ENCODE measurements at places on chromosomes 1 and 21.
A peak's percentile ranks its signal among the peaks of the same experiment; 100 is the strongest.

GRCh38 chr1:109273570-109274288 lies 9.2 kb downstream of the PSRC1 start:
- no peak for DNase-seq

- no peak for DNase-seq
These were observed 298.3 kb downstream of the MATN1 start for GRCh38 chr1:30425046-30425445.

DNA sequence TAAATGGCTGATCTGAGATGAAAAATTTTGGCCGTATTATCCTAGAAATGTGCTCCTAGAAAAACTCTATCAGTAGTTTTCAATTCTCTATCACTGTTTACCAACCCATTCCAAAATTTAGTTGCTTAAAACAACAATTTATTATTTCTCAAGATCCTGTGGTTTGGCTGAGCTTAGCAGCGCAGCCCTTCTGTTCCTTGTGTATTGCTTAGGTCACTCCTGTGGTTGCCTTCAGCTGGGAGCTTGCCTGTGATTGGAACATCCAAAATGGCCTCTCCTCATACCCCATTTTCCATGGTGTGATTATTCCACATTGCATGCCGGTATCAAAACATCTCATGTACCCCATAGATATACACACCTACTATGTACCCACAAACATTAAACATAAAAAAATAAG lies 22.8 kb upstream of the STUM start:
- no peak for DNase-seq

DNA sequence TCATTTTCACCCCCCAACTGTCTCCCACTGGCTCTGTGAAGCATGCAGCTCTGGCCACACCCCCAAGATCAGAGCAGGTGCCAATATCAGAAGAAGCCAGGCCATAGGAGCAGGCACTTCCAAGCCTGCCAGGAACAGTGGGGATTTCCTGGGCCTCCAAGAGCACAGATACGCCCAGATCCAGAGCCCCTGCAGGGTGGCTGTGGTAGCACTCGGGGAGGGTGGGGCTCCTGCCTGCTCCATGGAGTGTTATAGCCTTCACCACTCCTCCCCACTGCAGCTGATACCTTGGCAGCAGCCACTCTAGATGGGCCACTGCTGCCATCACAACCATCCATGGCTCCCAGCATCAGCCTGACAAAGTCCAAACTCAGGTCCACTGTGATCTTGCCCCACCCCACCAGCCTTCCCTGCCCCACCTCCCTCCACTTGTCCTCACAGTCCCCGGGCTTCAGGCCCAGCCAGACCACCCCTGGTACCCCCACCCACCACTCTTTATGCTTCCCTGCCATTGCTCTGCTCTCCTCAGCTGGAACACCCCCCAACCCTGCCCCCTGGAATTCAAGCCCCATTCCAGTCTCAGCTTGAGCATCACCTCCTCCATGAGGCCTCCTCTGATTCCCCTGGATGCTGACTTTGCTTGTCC lies 448.3 kb downstream of the MATN1 start:
- no peak for DNase-seq

- peak; percentile 89 for DNase-seq
These were observed 6.0 kb downstream of the FCRLB start for GRCh38 chr1:161727256-161727924.

GRCh38 chr1:25255706-25256577 lies 8.7 kb upstream of the RSRP1 start:
- no peak for DNase-seq

DNA sequence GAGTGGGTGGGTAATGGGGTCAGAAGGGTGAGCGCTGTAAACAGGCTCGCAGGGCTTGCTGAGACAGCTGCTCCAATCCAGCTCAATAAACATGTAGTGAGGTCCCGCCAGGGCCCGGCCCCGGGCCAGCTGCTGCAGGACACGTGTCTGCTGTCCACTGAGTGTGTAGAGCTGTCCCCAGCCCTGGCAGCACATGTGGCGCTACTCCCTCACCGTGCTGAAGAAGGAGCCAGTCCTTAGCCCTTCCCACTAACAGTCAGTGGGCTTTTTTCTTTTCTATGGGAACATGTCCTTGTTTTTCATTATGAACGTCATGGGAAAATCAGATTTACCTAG lies 78.9 kb upstream of the C1orf174 start:
- no peak for DNase-seq

- no peak for DNase-seq
These were observed 44.3 kb upstream of the SYT14 start for GRCh38 chr1:209893751-209894150.

- no peak for DNase-seq
These were observed 48.5 kb downstream of the CELF3 start for GRCh38 chr1:151668090-151668489.

DNA sequence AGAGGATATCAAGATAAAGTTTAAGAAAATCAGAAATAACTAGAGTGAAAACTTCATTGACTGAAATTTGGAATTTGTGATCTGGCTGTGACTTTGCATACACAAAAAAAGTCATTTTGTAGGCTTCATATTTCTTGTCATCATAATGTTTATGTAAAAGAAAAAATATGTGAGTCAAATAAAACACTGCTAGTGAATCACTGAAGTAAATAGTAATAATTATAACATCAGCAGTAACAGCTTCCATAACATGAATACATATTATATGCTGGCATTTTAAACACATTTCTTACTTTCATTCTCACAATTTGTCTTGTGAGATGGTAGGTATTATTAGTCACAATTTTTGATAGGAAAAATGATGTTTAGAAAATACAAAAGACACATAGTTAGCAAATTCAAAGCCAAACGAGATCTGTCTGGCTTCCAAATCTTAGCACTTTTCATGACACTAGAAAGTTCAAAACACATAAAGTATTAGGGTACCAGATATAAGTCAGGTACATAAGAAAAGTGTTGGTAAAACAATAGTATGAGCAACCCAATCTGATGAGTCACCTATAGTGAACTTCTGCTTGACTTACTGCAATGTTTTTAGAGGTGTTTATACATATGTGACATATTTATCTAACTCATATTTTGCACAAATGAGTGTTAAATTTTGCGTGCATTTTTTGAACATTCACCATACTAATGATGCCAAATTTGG lies 241.0 kb upstream of the SNX7 start:
- DNase-seq = no peak

GRCh38 chr1:11731691-11732283 lies 4.1 kb upstream of the AGTRAP start:
- peak; percentile 87 for DNase-seq

DNA sequence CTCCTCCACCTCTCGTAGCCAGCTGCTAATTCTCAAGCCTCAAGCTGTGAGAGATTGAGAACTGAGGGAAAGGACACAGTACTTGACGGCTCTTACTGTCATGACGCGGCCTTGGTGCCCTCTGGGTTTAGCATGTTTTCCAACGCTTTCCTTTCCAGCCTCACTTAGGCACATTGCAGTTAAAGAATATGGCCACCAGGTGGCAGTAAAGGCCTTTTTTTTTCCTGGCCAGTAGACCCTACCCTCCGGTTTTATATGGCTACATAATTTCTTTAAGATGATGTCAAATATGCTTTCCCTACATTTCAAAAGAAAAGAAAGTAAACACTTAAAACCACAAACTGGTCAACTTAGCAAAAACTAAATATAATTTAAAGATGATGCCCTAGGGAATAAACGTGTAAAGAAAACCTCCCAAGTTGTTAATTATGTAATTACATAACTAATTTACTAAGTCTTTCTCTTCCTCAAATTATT lies 56.8 kb upstream of the PRDX6 start:
- peak; percentile 88 for DNase-seq

DNA sequence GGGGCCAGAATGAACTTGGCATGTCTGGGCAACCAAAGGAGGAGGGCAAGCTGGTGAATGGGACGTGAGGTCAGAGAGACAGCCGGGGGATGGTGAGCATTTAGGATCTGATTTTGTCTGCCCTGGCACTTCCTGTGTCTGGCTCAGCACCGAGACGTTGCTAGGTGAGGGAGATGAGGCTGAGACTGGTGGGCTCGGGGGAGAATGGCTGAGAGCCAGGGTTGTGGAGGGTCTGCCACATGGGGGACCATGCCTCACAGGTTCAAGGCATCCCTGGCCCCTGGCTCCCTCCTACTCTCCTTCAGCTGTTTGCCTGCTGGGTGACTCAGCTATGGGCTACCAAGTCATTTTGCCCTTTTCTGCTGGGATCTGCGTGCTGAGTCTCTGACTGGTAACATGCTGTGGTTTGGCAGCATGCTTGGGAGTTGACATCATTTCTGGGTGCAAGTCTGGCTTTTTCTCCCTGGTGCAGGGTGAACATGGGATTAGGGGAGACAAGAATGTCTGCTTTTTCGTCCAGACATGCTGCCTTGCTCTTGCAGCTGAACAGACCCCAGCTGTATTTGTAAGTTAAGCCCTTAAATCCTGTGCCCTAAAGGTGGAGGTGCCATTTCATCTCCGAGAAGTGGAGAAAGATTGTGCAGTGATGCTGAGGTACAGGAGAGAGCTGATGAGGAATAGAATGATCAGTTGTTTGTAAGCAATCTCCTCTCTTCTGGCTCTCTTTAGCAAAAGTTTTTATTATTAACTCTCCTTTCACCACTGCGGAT lies 17.6 kb downstream of the GALNT2 start:
- peak; percentile 99 for DNase-seq

- no peak for DNase-seq
These were observed 88.3 kb upstream of the TMEM51 start for GRCh38 chr1:15065291-15065690.

- DNase-seq = no peak
These were observed 69.5 kb downstream of the FHAD1 start for GRCh38 chr1:15316510-15316909.

- peak; percentile 28 for DNase-seq
These were observed 78.9 kb downstream of the RAP1GAP start for GRCh38 chr1:21590126-21590880.

GRCh38 chr1:25757151-25757845 lies 42.7 kb upstream of the SELENON start:
- no peak for DNase-seq

DNA sequence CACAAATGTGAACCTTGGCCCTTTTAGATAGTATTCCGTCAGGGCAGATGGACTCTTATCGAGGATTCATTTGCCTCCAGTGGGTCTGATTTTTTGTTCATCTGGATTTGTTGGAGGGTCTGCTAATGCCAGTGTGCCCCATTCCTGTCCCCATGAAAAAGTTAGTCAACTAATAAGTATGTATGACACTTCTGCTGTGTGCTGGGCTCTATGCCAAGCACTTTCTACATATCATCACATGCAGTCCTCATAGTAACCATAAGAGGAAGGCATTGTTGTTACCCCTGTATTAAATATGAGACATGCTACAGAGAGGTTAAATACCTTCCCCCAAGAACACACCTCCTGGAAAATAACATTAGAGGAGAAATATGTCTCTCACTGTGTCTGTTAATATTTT lies 46.6 kb upstream of the MAB21L3 start:
- peak; percentile 30 for DNase-seq

DNA sequence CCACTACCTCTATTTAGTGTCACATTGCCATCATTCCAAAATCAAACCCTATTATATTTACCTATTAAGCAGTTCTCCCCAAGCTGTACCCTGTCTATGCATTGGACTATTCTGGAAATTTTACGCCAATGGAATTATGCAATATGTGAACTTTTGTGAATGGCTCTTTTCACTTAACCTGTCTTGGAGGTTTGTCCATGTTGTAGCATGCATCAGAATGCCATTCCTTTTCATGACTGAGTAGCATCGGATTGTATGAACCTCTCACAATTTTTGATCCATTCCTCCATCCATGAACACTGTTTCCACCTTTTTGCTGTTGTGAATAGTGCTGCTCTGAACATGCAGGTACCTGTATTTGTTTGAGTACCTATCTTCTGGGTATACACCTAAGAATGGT lies 33.7 kb downstream of the FAM163A start:
- no peak for DNase-seq

- no peak for DNase-seq
These were observed 711.1 kb upstream of the CHRM3 start for GRCh38 chr1:238675221-238675620.

- no peak for DNase-seq
These were observed 103.0 kb downstream of the KCNJ15 start for GRCh38 chr21:38359835-38360234.

DNA sequence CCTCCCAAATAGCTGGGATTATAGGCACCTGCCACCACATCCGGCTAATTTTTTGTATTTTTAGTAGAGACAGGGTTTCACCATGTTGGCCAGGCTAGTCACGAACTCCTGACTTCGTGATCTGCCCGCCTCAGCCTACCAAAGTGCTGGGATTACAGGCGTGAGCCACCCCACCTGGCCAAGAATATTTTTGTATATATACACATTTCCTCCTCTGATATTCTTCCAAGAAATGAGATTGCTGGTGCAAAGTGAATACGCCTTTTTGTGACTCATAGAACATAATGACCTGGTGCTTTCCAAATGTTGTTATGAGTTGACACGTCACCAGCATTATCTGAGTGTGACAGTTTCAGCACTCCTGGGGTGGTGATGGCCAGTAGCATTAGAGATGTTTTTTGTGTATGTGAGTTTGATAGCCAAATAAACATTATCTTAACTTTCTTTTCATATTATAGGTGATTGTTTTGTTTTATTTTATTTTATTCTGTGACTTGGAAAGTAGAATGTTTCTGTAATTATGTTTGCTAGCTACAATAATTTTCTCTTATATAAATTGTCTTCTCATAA lies 54.9 kb downstream of the KCNK1 start:
- DNase-seq = no peak

DNA sequence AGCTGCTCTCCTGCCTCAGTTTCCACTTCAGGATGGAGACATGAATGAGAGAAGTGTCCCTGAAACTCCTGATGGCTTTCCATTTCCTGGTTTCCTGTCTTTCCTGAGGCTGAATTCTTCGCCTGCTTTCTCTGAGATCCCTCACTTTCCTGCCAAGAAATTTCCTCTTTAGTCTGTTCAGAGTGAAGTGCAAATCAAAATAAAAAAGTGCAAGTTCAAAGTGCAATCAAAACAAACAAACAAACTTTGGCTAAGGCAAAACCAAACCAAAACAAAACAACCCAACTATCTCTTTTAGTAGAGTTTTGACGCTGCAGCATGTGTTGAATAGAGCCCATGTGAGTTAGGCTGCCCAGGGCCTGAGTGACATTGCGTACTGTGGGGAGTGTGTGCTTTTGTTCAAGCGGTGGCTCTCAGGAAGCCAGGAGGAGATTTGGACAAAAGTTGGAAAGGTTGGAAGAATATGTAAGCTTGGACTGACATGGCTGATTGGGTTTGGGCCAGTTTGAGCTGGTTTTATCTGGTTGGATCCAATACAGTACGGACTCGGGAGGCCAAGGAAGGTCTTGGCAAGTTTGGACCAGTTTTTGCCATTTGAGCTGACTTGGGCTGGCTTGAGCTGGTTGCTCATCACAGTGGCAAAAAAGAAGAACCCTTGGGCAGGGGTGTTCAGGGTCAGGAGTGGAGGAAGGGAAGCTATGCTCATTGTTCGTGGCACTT lies 61.1 kb upstream of the TINAGL1 start:
- DNase-seq = no peak

DNA sequence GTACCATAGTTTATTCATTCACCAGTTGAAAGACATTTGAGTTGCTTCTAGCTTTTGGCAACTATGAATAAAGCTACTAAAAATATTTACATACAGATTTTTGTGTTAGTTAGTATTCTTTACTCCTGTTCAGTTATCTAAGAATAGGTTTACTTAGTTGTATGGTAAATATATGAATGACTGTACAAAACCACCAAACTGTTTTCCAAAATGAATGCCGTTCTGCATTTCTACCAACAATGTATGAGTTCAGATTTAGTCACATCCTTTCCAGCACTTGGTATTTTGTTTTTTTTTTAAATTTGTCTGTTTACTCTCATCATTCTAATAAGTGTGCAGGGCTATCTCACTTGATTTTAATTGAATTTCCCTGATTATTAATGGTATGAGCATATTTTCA lies 3.4 kb upstream of the KIFAP3 start:
- DNase-seq = no peak

- DNase-seq = no peak
These were observed at the start of gene FBLIM1 for GRCh38 chr1:15758343-15758931. TSS of gene FBLIM1 (plus strand) at chr1:15758795. CDS start at chr1:15764984, 6,189 bp downstream.

- peak; percentile 53 for DNase-seq
These were observed 470 bp upstream of the MTMR11 start for GRCh38 chr1:149936992-149937705.
